ENCODE measurements at places on chromosomes 5 and 9.
A peak's percentile ranks its signal among the peaks of the same experiment; 100 is the strongest.

DNA sequence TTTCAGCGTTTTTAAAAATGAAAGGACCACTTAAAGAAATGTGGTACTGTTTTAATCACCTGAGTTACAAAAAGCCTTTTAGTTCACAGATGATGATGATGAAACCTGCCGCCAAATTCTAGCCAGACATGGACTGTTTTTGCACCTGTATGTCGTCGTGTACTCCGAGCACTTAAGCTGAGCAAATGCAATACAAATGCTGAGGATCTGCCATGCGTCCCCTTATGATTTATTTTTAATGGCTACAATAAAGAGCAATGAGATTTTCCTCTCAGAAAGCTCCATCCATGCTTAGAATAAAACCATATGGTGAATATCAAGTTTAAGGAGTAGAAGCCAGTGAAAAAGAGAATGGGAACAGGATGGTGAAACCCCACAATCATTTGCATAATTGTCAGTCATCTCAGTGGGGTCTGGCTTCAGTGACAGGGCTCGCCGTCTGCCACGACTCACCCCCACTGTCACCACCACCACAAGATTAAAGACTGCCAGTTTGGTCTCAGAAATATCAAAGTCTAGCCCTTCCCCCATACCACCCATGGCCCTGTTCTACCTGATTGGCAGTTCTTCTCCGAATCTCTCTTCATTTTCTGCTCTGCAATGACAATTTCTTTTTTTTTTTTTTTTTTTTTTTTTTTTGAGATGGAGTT lies 159.9 kb downstream of the GOLPH3 start:
- H3K36me3 ChIP-seq = peaks cover 10% of the 10 kb centered on the region
- no peaks in the 10 kb centered on the region for H3K27me3 ChIP-seq
- no peak for DNase-seq

DNA sequence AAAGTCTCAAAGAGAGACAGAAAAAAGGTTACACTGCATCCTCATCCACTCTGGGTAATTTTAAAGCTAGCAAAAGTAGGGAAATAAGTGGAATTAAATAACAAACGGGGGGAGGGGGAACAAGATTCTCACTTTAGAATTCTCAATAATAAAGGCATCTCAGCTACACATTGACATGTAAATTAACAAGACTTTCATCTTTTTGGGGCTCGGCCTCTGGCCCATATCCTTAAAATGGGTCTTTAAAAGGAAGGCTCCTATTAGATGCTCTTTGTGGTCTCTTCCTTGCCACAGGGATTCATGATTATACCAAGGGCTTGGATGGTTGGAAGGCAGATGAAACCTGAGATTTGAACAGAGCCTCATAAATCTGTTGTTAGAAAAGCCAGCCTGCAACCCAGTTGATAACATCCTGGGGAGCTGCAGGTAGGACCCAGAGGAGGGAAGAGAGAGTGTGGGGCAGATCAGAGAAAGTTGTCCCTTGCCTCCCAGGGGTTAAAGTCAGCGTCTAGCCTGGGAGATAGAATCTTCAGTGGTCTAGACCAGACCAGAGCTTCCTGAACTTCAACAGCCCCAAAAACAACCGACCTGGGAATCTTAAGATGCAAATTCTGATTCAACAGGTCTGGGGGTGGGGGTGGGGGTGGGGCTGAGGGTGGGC lies 135.9 kb downstream of the GCNT1 start:
- no peak overlapping the region for H3K27ac ChIP-seq
- no peaks in the 10 kb centered on the region for H3K4me1 ChIP-seq
- H3K4me3 ChIP-seq = no peak overlapping the region
- DNase-seq = no peak
- H3K36me3 ChIP-seq = no peaks in the 10 kb centered on the region

- peaks cover 58% of the 10 kb centered on the region for H3K4me1 ChIP-seq
- no peaks in the 10 kb centered on the region for H3K27me3 ChIP-seq
- peak overlapping the region; percentile 81 for H3K4me3 ChIP-seq
- no peaks in the 10 kb centered on the region for H3K36me3 ChIP-seq
- H3K27ac ChIP-seq = peak overlapping the region; percentile 81
- DNase-seq = peak; percentile 80
Measured at GRCh38 chr9:127979333-127980059, 1.3 kb downstream of the EEIG1 start.

- H3K36me3 ChIP-seq = peaks cover under 1% of the 10 kb centered on the region
- no peak overlapping the region for H3K4me3 ChIP-seq
- DNase-seq = no peak
Measured at GRCh38 chr9:99211746-99212145, 10.0 kb downstream of the ALG2 start.

GRCh38 chr9:133835262-133835901 lies 97.2 kb upstream of the SARDH start:
- no peaks in the 10 kb centered on the region for H3K4me1 ChIP-seq
- no peak overlapping the region for H3K4me3 ChIP-seq
- no peaks in the 10 kb centered on the region for H3K36me3 ChIP-seq
- no peaks in the 10 kb centered on the region for H3K27me3 ChIP-seq

DNA sequence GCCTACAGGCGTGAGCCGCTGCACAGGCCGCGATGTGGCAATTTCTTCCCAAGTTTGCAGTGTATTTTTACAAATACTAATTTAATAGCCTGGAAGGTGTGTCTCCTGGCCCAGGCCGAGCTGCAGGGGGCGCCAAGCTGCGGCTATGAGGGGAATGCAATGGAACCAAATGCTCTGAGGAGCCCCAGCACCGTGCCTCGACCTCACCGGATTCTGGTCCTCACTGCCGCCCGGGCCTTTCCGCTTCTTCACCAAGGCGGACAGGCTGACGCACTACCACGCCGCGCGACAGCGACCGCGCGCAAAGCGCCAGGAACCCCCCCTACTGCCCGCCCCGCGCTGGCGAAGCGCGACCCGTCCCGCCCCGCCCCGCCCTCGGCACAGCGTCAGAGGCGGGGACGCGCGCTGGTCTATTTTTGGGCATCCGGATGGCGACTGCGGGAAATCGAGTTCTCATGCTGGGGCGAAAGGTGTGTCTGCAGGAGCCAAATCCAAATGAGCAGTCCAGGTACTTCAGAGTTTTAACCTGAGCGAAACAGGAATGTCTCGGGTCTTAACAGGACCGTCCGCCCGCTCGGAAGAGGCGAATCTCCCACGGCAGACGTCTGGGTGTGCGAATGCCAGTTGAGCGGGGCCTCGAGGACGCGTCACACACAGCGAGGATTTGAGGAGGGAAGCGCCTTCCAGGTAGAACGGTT lies 31.7 kb upstream of the PRXL2C start:
- no peaks in the 10 kb centered on the region for H3K36me3 ChIP-seq
- peak overlapping the region; percentile 77 for H3K27ac ChIP-seq
- H3K4me3 ChIP-seq = peak overlapping the region; percentile 64
- DNase-seq = peak; percentile 94
- no peaks in the 10 kb centered on the region for H3K27me3 ChIP-seq

DNA sequence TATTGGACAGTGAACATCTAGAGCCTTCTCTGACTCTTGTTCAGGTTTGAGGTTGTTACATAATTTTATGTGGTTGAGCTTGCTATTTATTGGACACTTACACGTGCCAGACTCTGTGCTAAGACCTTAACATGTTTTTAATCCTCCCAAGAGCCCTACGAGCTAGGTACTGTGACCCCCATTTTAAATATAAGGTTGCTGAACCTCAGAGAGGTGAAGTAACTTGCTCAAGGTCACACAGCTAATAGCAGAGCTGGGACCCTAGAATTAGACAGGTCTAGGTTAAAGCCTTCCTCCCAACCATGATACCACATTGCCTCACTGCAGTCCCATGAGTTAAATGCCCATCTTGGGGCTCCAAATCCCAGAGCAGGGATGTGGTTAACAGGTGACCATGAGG lies 135.7 kb upstream of the PITX1 start:
- no peak for DNase-seq
- H3K4me1 ChIP-seq = no peaks in the 10 kb centered on the region

GRCh38 chr5:179387151-179388110 lies 42.2 kb upstream of the ADAMTS2 start:
- no peak for DNase-seq
- H3K4me3 ChIP-seq = no peak overlapping the region
- H3K27ac ChIP-seq = no peak overlapping the region
- H3K36me3 ChIP-seq = no peaks in the 10 kb centered on the region
- H3K27me3 ChIP-seq = no peaks in the 10 kb centered on the region
- H3K4me1 ChIP-seq = no peaks in the 10 kb centered on the region

- no peak overlapping the region for H3K27ac ChIP-seq
- no peaks in the 10 kb centered on the region for H3K36me3 ChIP-seq
- no peak for DNase-seq
- no peaks in the 10 kb centered on the region for H3K27me3 ChIP-seq
- no peak overlapping the region for H3K4me3 ChIP-seq
Measured at GRCh38 chr9:114776683-114777399, 29.0 kb downstream of the TNFSF15 start.

DNA sequence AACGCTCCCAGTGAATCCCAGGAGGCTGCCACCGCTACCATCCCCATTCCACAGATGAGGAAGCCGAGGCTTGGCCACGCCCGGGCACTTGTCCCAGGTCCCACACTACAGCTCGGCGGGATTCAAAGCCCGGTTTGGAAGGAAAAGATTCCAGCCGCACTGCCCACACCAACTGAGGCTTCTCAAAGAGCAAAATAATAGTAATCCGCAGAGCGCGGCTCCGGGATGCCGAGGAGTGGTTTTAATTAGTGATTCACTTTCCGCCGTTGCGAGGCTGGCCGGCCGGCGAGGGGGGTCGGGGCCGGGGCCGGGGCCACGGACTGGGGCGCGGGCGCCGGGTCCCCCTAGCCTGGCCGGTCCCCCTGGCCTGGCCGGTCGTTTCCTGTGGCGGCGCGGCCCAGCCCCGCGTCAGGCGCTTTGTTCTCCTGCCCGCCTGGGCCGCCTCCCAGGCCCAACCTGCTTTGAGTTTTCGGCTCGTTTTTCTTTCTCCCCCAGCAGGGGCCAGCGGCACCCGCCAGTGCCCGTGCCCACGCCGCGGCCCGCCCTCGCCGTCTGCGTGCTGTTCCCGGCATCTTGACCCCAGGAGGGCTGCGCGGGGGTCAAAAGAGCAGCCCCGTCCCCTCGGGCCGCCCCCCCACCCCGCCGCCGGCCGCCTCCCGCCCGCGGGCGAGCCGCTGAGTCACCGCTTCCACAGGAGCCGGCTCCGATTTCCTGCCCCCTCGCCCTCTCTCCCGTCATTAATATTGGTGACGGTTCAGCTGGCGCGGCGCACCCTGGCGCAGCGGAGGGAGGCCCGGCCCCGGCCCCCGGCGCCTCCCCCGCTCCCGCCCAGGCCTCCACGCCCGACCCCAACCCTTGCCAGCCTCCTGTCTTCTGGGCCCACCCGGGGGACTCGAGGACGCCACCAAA lies 31.2 kb downstream of the FGF18 start:
- H3K4me1 ChIP-seq = no peaks in the 10 kb centered on the region
- H3K27ac ChIP-seq = peak overlapping the region; percentile 83
- H3K4me3 ChIP-seq = peak overlapping the region; percentile 40
- no peak for DNase-seq
- no peaks in the 10 kb centered on the region for H3K27me3 ChIP-seq
